Kidney capillary endothelial cell (primary cell): ENCODE measurements at places on chromosomes 12 and 14.

DNA sequence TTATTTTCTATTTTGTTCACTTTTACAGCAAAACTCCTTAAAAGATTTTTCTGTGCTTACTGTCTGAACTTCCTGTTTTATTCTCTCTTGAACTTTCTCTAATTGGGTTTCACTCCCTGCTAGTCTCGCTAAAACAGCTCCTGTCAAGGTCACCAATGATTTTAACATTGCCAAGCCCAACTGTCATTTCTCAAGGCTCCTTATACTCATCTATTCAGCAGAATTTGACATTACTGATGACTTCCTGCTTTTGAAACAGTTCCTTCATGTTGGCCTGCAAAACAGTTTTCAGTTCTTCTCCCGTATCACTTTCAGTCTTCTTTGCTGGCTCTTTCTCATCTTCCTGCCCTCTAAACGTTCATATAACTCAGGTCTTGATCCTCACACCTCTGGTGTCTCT lies 268.5 kb upstream of the USP15 start:
- no peak for DNase-seq

DNA sequence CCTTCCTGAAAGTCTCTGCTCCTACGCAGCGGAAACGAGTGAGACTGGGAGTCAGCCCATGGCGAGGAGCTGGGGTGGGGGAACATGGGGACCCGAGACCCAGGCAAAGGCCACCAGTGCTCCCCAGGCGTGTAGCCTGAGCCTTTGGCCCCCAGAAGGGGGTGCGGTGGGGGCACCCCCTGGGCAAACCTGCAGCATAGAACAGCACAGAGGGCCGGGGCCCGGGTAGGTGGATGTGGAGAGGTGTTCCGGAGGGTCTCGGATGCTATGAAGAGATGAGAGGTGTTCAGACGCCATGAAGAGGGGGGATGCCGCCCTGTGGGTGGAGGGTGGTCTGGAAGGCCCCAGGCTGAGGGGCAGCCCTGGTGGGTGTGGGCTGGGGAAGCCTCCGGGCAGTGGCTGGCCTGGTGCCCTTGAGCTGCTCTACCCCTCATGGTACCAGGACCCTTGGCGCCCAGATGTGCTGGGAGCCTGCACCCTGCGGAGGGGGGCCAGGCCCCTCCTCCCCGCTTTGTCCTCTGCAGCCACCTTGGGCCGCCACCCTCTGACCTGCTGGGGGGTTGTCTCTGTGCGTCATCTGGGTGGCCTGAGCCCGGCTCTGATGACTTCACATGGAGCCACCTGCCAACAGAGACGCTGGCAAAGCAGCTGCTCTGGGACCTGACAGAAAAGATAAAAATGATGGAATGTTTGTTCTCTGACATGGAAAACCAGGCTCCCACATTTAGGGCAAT lies 83.4 kb downstream of the KIF26A start:
- no peak for DNase-seq

DNA sequence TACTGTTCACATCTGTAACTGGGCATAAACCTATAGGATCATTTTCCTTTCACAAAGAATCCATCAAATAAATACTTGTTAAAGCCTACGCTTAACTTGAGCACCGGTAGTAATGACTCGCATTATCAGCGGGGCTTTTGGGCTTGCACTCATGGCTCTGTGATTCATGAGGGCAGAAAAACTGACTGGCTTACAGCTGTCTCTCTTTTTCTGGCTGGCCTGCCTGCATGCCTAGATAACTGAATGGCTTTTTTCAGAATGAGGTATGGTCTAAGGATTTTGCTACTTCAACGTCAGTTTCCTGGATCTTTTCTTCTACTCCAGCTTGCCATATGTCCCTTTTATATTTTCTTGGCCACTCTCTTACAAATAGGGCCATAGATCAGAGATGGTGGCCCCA lies 531.1 kb downstream of the NRXN3 start:
- DNase-seq = no peak

DNA sequence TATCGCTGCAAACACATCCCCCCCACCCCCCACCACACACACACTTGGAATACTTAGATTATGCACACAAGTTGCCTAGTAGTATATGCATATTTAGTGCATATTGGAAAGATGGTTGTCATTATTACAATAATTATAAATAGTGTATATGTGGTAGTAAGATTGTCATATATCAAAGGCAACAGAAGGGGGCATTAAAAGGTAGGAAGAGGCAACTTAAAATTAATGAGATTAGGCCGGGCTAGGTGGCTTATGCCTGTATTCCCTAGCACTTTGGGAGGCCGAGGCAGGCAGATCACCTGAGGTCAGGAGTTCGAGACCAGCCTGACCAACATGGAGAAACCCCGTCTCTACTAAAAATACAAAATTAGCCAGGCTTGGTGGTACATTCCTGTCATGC lies 52.1 kb downstream of the GSC start:
- DNase-seq = no peak

DNA sequence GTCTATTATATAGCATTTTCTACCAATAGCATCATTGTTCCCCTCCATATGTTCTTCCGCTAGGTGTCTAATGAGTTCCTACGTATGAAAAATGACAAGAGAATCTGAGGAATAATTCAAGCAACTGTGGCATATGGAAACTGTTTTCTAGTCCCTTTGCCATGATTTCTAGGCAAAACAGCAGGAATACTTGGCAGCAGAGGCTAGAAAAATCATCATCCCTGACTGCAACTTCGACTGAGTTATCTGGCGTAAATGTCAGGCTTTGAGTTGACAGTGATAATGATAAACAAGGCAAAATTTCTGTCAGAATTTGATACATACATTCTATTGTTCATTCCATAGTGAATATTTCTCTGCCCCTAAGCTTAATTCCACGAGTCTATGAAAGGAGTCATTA lies 572.8 kb upstream of the USP15 start:
- no peak for DNase-seq

DNA sequence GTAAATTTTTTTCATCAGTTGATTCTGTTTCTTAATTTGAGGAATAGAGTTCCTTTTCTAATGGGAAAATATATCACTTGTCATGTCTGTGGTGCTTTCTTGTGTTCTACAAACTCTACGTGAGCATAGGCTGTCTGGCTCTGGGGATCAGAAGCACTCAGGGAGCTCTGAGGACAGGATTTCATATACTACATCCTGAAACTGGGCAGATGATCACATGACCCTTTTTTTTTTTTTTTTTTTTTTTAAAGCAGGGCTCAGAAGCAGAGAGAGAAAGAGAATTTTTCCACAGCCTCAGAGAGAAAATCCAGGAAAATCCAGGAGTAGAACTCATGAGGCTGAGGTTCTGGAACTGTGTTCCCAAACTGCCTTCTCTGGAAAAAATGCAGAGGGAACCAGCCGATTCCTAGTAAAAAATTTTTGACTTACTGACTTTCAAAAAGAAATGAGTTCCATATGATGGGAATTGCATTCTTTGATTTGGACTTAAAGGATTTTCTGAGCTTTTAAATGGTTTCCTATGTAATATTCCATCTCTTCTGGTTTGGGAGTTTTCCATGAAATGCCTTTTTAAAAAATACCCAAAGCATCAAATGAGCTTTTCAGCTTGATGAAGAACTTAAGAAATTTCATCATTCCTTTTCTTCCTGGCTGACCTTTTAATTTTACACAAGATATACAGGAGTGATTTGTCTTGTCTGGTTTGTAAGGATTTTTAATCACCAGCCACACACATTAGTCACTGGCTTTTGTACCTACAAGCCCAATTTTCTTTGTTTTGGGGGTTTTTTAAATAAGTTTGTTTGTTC lies 183.1 kb upstream of the HIF1A start:
- DNase-seq = no peak

DNA sequence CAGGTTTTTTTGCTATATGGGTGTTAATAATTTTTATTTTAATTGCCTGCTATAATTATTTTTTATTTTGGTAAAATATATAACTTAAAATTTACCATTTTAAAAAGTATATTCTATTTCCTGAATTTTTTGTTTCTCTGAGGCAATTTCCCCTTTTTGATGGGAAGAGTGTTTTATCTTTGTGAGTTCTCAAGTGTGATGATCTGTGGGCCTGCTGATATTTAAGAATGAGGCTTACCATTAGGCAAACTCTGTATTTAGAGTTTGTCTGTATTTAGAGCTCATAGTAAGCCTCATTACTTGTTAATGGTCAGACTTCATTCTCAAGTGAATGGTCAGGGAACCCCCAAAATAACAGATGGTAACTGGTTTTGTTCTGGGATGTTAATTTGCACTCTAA lies 48.0 kb downstream of the WNK1 start:
- DNase-seq = no peak

DNA sequence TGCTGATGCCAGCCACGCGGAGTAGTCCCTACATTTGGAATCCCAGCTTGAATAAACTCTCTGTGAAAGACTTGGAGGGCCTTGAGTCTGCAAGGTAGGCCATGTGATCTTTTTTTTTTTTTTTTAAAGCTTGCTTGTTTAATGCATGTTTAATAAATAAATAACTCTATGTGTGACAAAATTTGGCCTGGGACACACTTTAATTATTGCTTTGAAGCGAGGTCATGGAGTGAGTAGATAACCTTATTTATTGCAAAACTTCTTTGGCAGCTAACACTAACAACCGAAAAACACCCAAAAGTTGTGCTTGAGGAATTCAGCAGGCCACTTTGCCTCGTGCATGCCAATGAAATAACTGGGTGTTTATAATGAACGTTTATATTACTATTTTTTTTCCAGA lies 382.2 kb downstream of the FLRT2 start:
- no peak for DNase-seq

GRCh38 chr12:13127444-13127843 lies 24.0 kb upstream of the GSG1 start:
- DNase-seq = no peak

DNA sequence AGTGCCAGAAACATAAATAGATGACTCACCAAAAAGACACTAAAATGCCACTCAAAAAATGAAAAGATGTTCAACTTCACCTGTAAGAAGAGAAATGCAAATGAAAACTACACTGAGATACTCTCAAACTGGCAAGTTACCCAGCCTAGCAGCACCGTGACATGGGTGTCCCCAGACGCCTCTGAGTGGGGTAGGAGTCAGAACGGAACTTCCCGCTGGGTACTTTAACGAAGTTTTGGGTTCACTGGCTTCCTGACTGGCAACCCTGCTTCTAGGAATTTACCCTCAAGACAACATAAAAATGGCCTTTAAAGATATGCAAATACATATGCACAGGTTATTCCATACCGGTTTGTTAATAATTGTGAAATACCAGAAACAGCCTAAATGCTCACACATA lies 52.6 kb downstream of the RIMBP2 start:
- no peak for DNase-seq

- DNase-seq = no peak
Measured at GRCh38 chr12:132447731-132448462, 42.1 kb upstream of the FBRSL1 start.

DNA sequence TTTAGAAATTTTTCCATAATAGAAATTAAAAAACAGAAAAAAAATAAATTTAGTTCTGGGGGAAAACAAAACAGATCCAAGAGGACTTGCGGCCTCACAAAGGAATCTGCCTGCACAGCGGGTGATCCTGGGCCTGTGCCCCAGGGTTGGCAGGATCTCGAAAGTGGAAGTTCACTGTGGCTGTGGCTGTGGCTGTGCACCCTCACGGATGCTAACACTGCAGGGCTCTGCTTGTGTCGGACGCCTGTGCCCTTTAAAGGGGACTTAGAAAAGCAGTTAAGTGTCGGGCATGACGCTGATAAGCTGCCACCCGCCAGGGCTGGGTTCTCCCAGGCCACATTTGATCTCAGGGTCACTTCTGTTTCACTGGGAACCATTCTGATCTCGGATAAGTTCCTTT lies 209.1 kb downstream of the TTC7B start:
- no peak for DNase-seq

DNA sequence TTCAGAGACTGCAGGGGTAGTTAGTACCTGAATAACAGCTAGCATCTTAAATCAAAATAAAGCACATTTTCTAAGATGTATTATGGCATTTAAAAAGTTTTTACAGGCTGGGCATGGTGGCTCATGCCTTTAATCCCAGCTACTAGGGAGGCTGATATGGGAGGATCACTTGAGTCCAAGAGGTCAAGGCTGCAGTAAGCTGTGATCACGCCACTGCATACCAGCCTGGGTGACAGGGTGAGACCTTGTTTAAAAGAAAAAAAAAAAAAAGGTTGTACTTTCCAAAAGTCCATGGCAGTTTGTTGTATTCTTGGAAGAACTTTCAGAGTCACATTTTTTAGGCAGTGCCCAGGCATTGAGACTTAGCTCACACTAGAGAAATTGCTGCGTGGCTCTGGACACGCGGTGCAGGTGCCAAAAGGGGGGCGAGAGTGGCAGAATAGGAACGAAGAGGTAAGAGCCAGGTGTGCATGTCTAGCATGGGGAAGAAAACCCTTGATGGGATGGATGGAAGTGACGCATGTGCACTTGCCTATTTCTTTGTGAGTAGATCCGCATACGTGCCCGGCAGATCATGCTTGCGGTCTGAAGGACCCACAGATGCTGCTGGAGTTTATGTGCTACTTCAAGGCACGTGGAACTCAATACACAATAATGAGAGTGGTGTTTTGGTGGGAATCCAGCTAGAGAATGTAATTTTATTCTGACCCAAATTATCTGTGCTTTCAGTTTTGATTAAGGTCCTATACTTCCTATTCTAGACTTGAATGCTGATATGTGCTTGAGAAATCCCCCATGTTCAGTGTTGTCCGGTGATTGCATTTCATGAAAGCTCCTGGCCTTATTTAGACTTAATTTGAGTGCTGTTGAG lies 11.9 kb downstream of the ANKRD13A start:
- DNase-seq = no peak

DNA sequence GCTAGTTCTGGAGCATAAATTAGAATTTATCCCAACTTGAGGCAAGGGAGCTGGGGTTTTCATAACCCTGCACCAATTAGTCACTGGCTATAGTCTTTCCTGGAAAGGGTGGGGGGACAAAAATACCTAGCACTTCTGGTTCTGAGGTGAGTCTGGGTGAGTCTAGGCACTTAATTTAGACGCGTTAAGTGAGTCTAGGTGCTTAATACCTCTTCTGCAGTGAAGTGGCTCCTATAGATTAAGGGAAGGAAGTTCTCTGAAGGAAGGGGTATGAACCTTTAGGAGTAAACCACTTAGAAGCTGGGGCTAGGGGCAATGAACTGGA lies 251.7 kb downstream of the EFCAB11 start:
- no peak for DNase-seq

GRCh38 chr14:103185051-103186029 lies 62.1 kb downstream of the TNFAIP2 start:
- peak; percentile 19 for DNase-seq

GRCh38 chr12:68438601-68439000 lies 106.4 kb upstream of the MDM1 start:
- DNase-seq = no peak

GRCh38 chr14:35958499-35958898 lies 132.4 kb downstream of the BRMS1L start:
- DNase-seq = no peak

DNA sequence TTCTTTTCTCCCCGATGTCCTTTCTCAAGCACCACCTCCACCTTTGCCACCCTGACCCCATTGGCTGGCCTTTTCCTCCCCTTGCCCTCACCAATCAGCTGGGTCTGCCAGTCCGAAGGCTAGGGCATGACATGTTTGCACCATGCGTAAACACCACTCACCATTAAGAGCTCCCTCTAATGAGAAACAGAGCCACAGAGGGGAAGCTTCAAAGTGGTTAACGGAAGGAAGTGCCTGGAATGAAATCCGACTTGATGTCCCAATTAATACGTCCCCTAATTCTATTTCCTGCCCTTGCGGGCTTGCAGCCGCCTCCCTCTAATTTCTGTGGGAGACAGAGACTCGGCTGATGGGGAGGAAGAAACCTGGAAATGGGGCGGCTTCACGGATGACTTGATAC lies 318.5 kb upstream of the TBX3 start:
- no peak for DNase-seq

- DNase-seq = no peak
Measured at GRCh38 chr12:131537267-131537958, 173.5 kb upstream of the SFSWAP start.
